ENCODE measurements at places on chromosomes 2 and 18.

DNA sequence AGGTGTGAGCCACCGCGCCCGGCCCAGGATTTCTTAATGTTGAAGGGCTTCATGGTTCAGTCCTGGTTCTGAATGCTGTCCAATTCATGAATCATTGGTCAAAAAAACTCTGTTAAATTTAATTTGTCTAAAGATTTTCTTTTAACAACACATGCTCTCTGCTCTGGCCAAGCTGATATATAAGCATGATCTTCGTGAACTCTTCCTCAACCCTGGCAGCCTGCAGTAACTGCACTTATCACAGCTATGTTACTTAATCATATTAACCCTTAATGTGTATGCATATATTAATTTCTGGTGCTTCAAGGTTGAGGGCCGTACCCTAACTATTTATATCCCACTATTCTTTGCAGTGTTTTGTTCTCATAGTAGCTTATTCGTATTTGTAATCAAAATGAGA is 29.4 kb upstream of the FRZB start:
- no peak for DNase-seq

DNA sequence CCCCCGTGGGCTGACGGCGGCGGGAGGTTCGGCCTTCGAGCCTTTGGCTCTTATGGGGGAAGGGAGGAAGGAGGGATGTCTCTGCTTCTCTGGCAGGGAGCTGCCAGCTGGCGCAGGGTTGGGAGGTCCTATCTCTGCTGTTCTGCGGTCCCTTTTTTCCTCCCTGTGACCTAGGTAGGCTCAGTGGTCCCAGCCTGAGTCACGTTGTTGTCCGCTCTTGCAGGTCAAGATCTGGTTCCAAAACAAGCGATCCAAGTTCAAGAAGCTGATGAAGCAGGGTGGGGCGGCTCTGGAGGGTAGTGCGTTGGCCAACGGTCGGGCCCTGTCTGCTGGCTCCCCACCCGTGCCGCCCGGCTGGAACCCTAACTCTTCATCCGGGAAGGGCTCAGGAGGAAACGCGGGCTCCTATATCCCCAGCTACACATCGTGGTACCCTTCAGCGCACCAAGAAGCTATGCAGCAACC is 2.5 kb downstream of the DLX1 start:
- DNase-seq, result peak; percentile 23

DNA sequence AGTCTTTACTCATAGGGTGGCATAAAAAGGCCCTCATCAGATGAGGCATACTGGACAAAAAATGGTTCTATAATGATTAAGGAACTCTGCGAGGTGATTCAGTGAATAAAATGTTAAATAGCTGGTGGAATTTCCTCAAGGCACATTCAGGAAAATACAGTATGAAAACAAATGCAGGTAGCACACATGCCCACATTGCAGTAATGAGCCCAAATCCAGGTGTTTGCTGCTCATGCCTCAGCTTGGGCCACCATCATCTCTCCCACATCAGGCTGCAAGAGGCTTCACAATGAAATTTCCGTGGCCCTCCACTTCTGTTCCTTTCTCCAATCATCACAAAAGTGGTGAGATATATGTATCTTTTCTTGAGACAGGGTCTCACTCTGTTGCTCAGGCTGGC is 298.3 kb downstream of the NBAS start:
- no peak for DNase-seq

GRCh38 chr18:9017167-9017904 is 85.2 kb upstream of the NDUFV2 start:
- DNase-seq, result peak; percentile 19

Data from naive thymus-derived CD4-positive, alpha-beta T cell (primary cell).